ENCODE measurements at places on chromosomes 2 and 18.
A peak's percentile ranks its signal among the peaks of the same experiment; 100 is the strongest.

GRCh38 chr18:12308386-12309100 is 502 bp downstream of the TUBB6 start:
- DNase-seq, result peak; percentile 89

DNA sequence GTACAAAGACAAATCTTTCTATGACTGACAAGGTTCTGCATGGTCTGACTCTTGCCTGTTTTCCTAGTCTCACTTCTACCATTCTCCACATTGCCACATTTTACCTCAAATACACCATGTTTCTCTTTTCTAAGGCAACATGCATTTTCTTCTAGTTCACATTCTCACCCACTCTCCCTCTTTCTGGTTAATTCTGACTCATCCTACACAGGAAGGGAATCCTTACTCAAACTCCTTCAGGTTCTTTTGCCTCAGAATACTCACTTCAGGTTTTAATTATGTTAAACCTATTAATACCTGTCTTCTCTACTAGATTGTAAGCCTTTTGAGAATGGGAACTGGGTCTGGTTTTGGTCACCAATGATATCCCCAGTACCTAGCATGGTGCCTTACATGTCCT is 47.2 kb downstream of the MAP2 start:
- DNase-seq, result no peak

DNA sequence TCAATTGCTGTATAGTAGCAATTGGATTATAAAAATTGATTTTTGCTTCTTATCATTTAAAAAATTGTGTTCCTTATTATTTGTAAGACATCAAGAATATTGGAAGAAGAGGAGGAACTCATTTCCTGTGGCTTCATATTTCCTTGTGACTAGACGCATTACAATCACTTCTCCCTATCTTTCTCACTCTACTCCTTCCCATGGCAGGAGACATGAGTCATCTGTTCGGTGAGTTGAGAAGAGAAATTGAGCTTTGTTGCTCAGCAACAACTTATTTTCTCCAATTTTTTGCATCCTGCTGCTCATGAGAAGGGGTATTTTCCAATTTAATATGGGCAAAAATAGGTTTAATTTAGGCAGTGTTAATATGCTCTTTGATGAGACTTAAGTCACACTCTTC is 1783.9 kb downstream of the SUCLG1 start:
- DNase-seq, result no peak

- no peak for DNase-seq
Measured at GRCh38 chr2:175619179-175620045, 382.7 kb downstream of the LNPK start.

- no peak for DNase-seq
Measured at GRCh38 chr18:46625069-46625468, 32.0 kb downstream of the LOXHD1 start.

Data from tibial artery (tissue), 4 donors.